Posterior vena cava (tissue), 2 donors: ENCODE measurements at places on chromosomes 2 and 18.
A peak's percentile ranks its signal among the peaks of the same experiment; 100 is the strongest.

DNA sequence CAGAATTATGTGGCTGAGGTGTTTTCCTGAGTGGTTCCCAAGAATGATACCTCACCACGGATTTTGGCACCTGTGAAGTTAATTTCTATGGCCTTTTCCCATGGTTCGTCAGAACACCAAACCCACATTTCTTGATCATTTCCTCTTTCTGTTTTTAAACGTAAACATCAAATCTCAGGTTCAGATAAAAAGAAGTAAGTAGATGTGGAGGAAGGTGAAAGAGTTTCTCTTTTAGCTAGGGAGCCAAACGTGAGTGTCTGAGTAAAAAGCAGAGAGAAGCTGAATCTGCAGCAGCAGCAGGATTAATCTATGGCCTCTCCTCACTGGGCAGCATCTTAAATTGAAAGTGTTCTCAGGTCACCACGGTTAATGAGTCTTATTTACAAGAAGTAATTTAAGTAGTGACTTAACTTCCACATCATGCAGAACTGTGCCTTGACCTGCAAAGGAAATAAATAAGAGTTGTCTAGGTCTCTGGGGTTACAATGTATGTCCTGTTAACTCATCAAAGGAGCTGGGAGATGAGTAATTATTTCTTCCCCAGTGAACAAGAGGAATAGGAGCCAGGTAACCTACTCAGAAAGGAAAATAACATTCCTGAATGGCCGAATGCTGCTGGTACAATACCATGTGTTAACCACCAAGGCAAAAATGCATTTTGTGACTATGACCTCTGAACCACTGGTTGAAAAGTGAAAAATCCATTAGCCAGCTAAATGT lies 139.6 kb upstream of the NETO1 start:
- DNase-seq, result no peak

- no peak for DNase-seq
These were observed 551.8 kb downstream of the SOCS6 start for GRCh38 chr18:70840649-70841048.

- DNase-seq, result no peak
These were observed 153.2 kb downstream of the WDPCP start for GRCh38 chr2:63435070-63435469.

DNA sequence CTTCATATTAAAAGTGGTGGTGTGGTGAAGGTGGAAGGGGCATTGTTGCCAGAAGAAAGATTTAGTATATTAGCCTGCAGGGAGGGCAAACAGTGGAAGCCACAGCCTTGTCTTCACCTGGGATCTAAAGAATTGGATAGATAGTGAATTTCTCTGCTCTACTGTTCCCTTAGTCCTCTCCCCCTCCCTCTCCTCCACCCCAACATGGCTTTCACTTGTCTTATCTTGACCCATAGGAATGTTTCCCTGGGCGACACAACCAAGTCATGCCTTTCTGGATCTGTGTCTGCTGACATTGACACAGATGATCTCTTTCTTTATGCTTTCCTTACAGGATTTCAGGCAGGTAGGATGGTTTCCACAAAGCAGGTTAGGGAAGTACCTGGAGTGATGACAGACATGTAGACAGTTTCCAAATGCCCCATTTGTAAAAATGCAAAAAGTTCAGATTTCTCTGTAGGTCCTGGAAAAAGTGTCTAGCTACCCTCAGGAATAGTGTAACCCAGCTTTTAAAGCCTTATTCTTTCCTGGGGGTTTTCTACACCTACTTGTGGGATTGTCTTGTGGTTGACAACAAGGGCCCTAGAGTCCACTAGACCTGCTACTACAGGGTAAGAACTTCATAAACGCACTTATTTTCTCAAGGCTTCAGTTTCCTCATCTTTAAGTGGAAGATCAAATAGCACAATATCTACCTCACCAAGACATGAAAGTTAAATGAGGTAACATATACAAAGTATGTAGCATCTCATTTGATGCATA lies 184.2 kb upstream of the SP5 start:
- no peak for DNase-seq

- peak; percentile 44 for DNase-seq
These were observed 194.7 kb upstream of the HS6ST1 start for GRCh38 chr2:128513116-128513960.

DNA sequence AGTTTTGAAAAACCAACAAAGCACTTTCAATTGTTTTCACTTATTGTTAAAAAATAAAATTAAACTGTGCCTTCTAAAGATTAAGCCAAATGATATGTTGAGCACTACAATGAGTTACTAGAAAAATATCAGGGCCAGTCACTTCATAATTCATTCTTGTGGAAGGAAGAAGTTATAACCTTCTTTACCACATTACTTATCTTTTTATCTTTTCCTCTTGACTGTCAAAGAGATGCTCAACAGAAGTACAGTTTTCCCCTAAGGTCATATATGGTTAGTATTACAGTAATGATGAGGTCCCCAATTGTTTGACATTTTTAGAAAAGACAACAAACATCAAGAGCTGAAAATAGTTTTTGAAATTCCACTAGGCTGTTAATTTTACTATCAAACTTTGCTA lies 9.4 kb downstream of the PELI1 start:
- DNase-seq, result no peak

DNA sequence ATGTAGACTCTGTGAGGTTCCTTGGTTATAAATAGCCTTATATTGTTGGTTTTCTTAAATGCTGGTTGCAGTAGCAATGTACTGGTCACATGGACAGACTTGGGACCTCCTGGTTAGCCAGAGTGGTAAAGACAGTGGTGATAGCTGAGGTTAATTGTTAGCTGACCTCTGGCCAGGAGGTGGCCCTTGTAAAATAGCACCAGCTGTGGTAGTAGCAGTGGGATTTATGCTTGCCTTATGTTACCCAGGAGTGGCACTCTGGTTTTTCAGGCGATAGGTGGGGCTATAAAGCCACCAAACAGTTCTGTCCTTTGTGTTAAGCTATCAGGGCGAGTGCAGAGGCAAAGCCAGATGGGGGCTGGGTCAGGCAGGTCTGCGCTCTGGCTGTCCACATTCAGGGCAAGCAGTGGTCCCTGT lies 94.8 kb upstream of the SRD5A2 start:
- no peak for DNase-seq

- no peak for DNase-seq
These were observed 208.0 kb downstream of the C1D start for GRCh38 chr2:67854798-67855197.

GRCh38 chr2:65276609-65277008 lies 49.0 kb downstream of the ACTR2 start:
- DNase-seq, result no peak
